ENCODE measurements at places on chromosomes 5 and 9.

GRCh38 chr5:139061856-139062255 is 136.3 kb downstream of the SIL1 start:
- peak; percentile 77 for DNase-seq

GRCh38 chr9:109880276-109881169 is 100.5 kb downstream of the PALM2AKAP2 start:
- DNase-seq: no peak

GRCh38 chr9:86098824-86099700 is at the start of gene GOLM1:
TSS of gene GOLM1 (minus strand) at chr9:86099558. CDS start at chr9:86079320, 20,238 bp downstream.
- no peak for DNase-seq

DNA sequence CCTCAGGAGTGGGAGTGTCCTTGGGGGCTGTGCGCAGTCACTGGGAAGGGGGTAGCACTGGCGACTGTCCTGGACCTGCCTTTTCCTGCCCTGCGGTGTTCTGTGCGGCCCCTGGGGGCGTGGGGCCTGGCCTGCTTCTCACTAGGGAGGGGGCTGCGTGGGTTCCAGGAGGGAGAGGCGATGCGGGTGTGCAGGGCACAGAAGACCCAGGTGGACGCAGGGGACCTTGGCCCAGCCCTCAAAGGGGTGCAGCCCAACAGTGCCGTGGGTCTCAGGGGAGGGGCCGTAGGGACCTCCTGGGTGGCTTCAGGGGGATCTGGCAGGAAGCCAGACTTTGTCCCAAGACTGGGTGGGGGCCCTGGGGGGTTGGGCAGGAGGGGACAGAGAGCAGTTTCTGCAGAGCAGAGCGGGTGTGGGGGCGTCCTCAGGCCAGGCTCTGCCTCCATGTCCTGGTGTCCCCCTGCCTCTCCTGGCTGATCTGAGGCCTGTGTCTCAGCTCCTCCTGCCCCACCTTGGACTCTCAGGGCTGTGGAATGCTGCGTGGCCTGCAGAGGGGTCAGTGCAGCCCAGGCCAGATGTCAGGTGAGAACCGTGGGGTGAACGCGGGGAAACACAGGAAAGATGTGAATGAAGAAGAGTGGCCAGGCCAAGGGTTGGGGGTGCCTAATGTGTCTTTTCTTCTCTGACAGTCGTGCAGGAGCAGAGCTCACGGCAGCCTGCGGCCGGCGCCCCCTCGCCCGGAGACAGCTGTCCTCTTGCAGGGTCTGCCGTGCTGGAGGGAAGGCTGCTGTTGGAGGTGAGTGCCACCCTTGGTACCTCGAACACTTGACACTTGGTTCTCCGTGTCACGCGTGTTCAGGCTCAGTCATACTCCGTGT is 54.6 kb downstream of the AHRR start:
- DNase-seq: no peak

GRCh38 chr5:167967494-167968177 is 323.8 kb upstream of the WWC1 start:
- no peak for DNase-seq
